ENCODE measurements at places on chromosomes 3 and 15.

DNA sequence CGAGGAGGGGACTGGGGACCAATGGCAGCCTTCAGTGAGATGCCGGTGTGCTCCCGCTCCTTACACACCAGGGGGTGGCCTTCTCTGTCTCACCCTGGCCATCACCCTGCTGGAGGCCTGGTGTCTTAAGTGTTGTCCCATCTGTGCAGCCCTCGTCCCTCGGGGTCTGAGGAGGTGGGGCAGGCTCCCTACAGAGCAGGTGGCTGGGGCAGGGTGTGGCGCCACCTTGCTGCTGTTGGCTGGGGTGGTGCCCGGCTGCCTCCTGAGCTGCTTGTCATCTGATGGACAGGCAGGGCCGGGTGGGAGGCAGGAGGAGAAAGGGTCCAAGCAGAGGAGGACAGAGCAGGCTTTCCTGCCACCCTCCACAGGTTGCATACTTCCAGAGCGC, 25.9 kb downstream of the PTPN23 start:
- DNase-seq = no peak

DNA sequence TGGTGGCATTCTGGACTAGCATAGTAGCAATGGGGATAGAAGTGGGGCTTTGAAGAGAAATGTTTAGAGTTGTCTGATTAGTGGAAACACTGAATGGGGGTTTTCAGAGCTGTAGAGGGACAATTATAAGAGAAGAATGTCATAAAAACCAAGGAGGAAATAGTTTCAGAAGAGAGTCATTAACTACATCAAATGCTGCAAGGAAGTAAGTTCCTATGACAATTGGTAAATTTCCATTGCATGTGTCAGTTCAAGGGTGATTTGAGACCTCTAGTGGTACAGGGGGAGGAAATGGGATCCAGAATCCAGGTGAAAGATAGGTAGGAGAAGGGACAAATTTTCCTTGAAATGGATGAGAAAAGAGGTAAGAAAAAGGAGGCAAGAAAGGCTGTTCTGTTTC, 68.3 kb upstream of the TBC1D5 start:
- DNase-seq = no peak

- no peak for DNase-seq
Observed at GRCh38 chr3:129114455-129114854, 7.1 kb downstream of the RAB43 start.

DNA sequence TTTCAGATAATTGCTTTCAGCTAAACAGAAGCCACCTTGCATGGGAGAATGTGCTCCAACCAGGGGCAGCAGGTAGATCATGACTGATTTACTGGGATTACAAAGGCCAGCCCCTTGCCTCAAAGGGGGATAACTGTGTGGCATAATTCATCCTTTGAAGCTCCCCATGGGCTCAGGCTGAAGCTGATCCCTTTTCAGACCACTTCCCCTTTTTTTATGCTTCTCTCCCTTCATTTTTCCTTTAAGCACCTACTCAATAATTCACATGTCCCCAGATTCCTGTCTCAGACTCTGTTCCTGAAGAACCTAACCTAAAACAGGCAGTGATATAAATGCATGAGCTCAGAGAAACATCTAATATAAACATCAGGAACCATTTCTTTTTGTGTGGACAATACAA, 8.2 kb upstream of the MYRIP start:
- DNase-seq = no peak

- DNase-seq = no peak
Observed at GRCh38 chr15:66394915-66395314, 8.2 kb downstream of the MAP2K1 start.

GRCh38 chr3:15217841-15218267, 11.8 kb downstream of the CAPN7 start:
- DNase-seq = no peak

DNA sequence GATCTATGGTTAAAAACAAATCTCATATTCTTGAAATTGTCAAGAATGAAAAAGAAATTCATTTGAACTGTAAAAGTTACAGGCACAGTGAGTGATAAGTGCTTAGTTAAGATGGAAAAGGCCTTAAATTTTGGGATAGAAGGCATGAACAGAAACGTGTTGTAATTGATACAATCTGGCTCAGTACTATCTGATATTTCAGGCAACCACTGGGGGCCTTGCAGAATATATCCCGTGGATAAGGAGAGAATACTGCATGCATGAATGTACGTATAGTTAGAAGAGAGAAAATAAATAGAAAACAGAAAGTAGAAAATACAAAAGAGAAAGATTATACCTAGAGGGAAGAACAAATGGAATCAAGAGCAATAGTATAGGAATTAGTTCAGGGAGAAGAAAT, 741.4 kb upstream of the CCDC54 start:
- no peak for DNase-seq

DNA sequence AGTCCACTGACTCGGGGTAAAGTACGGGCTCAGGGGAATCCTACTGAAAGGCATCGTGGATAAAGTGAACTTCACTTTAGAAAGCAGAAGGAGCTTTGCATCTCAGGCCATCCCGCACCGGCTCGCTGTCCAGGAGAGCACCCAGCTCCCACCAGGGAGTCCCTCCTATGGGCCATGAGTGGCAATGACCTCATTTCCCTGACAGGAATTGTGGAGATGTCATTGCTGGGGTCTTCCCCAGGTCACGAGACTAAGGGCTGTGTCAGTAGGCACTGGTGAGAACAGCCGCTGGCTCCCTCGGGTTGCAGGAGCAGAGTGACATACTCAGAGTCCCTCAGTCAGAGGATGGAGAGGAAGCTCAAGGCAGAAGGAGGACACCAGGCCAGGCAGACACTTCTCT, 97.3 kb downstream of the XXYLT1 start:
- no peak for DNase-seq

DNA sequence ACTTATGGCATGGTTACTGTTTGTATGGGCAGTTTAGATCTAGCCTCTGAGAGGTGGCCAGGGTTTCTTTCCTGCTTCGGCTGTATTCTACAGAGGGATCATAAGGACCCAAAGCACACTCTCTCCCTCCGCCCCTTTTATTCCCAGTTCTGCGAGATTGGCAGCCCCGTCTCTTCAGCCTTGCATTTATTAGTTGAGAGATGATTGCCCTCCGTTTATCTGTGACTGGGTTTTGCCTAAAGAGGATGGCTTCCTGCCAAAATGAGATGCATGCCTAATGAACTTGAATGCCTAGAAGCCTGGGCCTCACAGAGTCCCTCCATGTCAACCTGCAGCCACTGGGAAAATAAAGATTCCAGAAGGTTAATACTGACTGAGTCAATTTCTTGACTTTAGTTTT, 97.1 kb upstream of the CHL1 start:
- DNase-seq = no peak

GRCh38 chr3:197468167-197468566, 87.6 kb downstream of the BDH1 start:
- DNase-seq = no peak

All from NCI-H2171 (cell line).